ENCODE measurements at places on chromosomes 6 and 20.
A peak's percentile ranks its signal among the peaks of the same experiment; 100 is the strongest.

- no peak for DNase-seq
Measured at GRCh38 chr6:37027036-37027720, 21.7 kb downstream of the FGD2 start.

GRCh38 chr6:139649732-139650131 is 275.3 kb upstream of the CITED2 start:
- DNase-seq: no peak

DNA sequence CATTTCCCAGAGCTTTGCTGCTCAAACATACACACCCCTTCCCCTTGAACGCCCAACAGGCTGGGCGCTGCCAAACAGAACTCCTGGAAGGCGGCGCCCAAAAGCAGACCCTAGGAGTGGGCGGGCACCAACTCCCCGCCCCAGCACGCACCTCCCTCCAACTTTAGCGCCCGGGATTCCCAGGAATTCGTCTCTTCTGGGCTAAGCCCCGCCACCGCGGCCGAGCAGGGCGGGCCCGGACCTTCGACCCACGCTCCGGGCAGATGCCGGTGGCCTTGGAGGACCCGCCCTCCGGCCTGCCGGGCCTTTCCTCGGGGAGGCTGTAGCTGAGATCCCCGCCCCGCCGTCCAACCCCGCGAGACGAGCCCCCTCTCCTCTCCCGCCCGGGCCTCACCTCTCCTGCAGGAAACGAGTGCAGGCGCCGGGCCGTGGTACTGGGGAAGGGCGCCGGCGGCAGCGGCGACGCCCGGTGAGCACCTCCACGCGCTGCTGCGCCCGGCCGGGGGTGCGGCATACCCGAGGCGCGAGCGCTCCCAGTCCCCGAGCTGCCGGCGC is 659 bp downstream of the MCUR1 start:
- peak; percentile 92 for DNase-seq

DNA sequence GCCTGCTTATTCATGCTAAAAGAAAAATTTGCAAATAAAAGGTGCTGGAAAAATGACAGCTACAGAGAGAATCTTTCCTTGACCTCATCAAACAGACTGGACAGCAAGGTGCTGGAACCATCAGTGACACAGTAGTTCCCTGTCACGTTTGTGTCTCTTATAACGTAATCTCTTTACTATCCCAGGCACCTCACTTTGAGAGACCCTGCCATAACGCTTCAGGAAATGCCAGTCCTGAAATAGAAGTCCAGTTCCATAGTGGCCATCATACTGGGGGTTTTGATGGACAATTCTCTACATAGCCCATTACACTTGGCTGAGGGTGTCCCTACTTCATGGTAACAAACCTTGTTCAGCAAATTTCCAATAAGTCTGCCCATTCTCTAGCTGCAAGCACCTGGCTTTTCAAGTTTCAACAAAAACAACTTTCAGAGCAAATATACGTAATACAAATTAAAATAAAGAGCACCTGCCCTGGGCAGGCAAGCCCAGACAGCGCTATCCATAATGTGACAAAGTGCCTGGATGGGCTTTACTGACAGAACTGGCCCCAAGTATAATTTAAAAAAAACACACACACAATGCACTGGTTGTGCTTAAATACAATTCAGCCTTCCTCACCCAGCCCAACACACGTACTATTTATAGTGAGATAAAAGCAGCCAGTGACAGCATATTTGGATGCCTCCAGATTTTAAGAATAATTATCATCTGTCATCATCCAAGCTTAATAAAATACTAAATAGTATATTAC is 38.7 kb downstream of the CNKSR3 start:
- DNase-seq: peak; percentile 52

GRCh38 chr6:161884782-161885181 is 610.9 kb upstream of the AGPAT4 start:
- DNase-seq: no peak

DNA sequence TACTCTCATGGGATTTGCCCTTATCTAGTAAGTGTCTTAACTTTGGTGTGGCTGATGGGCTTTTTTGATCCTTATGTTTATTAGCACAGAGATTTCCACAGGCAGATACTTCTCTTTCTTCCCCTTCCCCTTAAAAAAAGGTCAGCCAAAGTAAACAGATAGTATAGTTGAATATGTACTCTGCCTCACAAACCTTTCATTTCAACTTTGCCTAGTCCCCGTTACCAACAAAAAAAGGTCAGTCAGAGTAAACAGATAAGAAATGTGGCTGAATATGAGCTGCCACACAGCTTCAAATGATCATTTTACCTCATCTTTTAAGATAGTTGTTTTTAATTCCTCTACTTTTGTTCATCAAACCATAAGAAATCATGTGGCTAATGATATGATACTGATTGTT is 34.1 kb upstream of the SLC35D3 start:
- DNase-seq: no peak

DNA sequence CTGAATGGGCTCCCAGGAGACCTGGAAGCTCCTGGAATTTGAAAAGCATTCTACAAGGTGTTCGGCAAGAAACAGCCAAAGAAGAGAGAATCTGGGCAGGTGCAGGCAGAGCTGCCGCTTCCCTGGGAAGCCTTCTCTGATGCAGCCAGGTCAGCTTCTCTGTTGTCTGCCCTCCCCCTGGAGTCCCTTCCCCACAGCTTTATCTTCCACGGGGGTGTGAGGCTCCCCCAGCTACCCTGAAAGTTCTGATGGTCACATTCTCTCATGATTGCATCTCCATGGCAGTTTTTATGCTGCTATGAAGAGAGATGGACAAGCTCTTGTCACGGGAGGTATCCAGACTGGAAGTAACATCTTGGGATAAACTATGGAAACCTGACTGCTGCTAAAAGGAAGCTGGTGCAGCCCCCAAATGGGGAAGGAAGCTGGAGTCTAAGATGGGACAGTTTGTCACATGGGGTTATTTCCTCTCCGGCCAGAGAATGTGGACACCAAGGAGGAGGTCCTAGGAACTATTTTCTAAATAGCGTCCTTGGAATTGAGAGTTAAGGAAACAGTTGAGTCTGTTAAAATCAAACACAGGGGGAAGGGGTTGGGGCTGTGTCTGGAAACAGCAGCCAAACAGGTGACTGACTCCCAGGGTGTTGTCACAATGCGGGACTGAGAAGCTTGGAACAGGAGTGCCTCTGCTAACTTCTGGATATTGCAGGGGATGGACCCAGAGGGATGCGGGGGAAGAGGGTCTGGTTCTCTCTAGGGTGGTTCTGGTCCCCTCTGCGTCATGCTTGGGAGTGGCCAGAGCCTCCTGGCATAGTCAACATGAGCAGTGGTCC is 91.1 kb downstream of the ASXL1 start:
- no peak for DNase-seq
